ENCODE measurements at places on chromosomes 2 and 18.
A peak's percentile ranks its signal among the peaks of the same experiment; 100 is the strongest.

GRCh38 chr2:222136106-222136630, 162.6 kb downstream of the PAX3 start:
- no peak for DNase-seq

DNA sequence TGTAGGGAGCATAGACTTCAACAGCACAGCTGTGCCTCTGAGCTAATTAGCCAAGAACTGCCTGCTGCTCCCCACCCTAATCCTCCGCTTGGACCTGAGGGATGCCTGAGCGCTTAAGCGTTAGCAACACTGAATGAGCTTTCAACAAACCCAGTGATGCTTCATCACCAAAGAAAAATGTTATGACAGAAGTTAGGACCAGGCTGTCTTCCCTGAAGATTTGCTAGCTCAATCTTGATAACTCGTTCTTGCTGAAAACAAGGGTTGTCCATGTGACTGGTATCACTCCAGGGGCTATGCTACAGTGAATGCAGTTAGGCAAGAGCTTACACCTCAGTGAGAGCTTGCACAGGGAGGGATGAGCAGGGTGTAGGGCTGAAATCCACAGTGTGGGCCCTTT, 190.7 kb upstream of the SIX2 start:
- DNase-seq: no peak

GRCh38 chr2:3287896-3288295, 89.7 kb downstream of the EIPR1 start:
- DNase-seq: no peak

- no peak for DNase-seq
These were observed 72.0 kb downstream of the MRO start for GRCh38 chr18:50747849-50748242.

GRCh38 chr2:96167407-96168013, 22.3 kb upstream of the DUSP2 start:
- no peak for DNase-seq

DNA sequence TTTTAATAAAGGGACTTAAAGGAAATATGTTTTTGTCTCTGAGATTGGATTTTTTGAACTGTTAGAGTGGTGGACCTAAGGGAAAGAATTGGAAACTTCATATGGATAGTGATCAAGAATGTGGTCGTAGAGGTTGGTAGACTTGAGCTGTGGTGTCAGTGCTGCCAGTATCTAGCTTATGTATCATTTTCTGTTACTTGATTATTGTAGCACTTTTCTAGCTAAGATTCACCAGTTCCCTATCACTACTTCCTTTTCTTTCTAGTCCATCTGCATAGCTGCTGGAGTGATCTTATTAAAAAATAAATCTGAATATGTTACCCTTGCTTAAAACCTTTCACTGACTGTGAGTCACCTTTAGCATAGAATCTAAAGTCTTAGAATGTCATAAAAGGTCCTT, 6.0 kb downstream of the ACVR2A start:
- no peak for DNase-seq

GRCh38 chr2:85468096-85468703, 49.7 kb downstream of the SH2D6 start:
- DNase-seq: no peak

GRCh38 chr2:85276571-85277118, 51.1 kb downstream of the TGOLN2 start:
- DNase-seq: no peak

- DNase-seq: no peak
These were observed 326.2 kb downstream of the NYAP2 start for GRCh38 chr2:225725726-225726125.

DNA sequence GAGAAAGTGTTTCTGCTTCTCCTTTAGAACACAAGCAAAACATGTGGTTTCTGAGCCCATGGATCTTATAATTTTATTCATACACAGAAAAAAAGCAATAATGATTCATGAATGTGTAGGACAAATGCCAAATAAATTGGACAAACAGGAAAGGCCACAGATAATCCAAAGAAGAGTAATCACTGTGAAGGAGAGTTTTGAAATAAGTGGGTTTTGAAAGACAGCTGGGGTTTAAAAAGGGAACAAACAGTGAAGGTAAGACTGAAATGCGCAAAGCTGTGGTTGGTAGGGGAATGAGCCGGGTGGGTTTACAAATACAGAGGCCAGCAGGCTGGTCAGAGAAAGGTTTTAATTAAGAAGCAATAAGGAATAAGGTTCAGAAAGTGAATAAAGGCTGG, 50.0 kb upstream of the MBOAT2 start:
- no peak for DNase-seq

- no peak for DNase-seq
These were observed 21.4 kb upstream of the DRC1 start for GRCh38 chr2:26380281-26380680.

DNA sequence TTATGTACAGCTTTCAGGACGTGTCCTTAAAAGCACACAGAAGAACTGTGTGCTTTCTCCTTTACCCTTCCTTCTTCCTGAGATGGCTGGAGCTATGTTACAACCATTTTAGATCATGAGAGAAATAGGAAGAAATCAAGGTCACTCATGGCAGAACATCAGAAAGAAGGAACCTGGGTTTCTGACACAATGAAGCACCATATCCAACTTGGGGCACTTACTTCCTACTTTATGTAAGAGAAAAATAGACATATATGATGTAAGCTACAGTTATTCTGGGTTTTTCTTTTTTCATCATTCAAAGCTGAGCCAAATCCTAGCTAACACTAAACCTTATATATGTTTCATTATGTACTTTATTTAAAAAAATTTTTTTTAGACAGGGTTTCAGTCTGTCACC, 79.5 kb downstream of the FAM161A start:
- no peak for DNase-seq

- no peak for DNase-seq
These were observed 16.8 kb upstream of the MBOAT2 start for GRCh38 chr2:9020267-9020666.

DNA sequence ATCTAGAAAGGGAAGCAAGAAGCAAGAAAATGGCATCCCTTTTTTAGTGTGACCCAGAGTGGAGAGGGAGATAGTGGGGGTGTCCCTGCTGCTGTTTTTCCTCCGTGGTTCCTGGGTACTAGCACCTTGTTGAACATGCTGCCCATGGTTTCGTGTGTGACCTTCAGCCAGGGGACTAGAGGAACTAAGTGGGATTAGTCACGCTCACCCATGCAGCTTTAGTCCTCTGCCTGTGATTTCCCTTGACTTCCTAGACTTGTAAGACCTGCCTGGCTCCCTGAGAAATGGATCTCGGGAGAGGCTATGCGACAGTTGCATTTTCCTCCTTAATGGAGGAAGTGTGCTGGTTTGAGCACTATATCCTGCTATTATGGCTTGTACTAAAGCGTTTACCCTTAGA, 471.4 kb downstream of the DCDC2C start:
- no peak for DNase-seq

DNA sequence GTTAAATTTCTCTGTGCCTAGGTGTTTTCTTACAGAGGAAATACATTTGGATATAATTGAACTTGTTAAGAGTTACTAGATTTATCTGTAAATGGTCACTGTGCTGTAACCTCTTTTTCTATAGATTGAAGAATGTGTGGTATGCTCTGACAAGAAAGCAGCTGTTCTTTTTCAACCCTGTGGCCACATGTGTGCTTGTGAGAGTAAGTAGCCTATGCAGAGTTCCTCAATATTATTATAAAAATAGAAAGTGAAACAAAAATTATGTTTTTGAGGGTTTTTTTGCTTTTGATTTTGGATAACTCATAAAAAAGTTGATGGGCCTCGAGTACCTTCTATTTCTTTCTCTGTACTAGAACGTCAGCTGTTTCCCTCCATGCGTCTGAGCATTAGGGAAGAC, 112.4 kb downstream of the MIB1 start:
- DNase-seq: no peak

GRCh38 chr2:17058772-17059402, 393.3 kb upstream of the CYRIA start:
- no peak for DNase-seq

GRCh38 chr18:47970664-47971531, 40.4 kb upstream of the SMAD2 start:
- DNase-seq: no peak

GRCh38 chr2:10440736-10441135, 7.4 kb downstream of the ODC1 start:
- no peak for DNase-seq

DNA sequence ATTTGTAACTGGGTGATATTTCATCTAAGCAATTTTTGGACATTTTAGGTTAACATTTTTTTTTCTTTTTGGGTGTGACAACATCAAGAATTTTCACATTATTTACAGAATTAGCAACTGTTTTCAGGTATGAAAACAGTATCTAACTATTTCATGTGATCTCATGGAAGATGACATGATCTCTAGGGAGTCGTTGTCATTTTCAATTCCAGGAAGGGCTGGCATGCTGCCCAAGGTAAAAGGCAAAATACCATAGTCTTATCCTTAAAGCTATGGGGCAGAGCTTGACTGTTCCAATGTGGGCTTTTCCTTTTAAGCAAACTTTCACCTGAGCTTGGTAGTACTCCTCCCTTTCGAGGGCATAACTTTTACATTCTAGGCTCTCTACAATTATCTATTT, 443.7 kb downstream of the DSEL start:
- DNase-seq: no peak

- DNase-seq: no peak
These were observed 301.9 kb upstream of the MYT1L start for GRCh38 chr2:2633017-2633416.

- DNase-seq: peak; percentile 37
These were observed 864 bp downstream of the KLHL29 start for GRCh38 chr2:23385748-23386338.

- no peak for DNase-seq
These were observed 39.0 kb upstream of the LBH start for GRCh38 chr2:30192314-30192713.

DNA sequence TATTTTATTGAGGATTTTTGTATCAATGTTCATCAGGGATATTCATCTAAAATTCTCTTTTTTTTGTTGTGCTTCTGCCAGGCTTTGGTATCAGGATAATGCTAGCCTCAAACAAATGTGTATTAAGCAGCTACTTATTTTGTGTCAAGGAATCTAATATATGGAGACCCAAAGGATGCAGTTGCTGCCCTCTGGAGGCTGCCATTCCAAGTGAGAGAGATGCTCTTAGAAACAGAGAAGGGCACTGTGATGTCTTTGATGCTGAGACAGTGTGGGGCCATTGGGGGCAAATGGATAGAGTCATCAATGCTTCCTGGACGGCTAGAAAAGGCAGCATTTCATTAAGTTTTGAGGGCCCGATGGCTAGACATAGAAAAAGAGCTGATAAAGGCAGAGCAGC, 292.6 kb downstream of the SETBP1 start:
- DNase-seq: peak; percentile 19

GRCh38 chr18:7207366-7207915, 23.4 kb upstream of the LRRC30 start:
- DNase-seq: no peak

- DNase-seq: no peak
These were observed 18.4 kb upstream of the PIK3C3 start for GRCh38 chr18:41936471-41937134.

GRCh38 chr2:211901226-211901846, 637.3 kb downstream of the ERBB4 start:
- DNase-seq: no peak

DNA sequence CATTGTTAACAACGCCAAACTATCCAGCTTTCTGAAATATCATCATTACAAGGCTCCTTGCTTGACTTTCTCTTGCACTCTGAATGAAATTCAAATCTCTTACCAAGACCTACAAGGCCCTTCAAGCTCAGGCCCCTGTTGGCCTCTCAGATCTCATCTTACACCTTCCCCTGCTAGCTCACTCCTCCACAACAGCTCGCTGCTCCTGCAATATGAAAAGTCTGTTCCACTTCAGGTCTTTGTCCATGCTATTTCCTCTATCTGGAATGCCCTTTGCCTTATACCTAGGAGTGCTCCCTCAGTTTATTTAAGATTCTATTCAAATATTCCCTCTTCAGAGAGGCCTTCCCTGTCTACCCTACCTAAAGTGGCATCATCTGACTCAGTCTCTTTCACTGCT, 91.7 kb downstream of the SESTD1 start:
- DNase-seq: no peak

- no peak for DNase-seq
These were observed 436.4 kb upstream of the ST6GAL2 start for GRCh38 chr2:107322416-107322815.

DNA sequence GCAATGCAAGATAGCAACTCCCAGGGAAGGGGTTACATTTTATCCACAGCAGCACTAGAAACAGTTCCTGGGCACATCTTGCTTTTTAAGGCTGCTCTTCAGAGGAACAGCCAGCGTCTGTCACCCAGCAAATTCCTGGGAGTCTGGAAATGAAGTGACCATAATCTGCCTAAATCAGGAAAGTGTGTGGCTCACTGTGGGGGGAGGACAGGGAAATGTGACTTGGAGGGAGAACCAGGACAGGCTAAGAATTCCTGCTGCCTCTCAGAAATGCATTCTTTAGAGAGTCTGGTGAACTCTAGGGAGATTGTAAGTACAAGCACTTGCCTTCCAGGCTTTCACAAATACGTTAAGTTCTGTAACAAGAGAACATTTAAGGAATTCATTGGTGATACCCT, 364.3 kb upstream of the SPHKAP start:
- DNase-seq: no peak

- DNase-seq: no peak
These were observed 238.7 kb downstream of the TFCP2L1 start for GRCh38 chr2:121046335-121046734.

- no peak for DNase-seq
These were observed 120.5 kb downstream of the ZFP36L2 start for GRCh38 chr2:43105586-43106558.

GRCh38 chr2:173647681-173648311, 293.1 kb downstream of the CDCA7 start:
- no peak for DNase-seq

GRCh38 chr2:71596011-71596410, 142.7 kb downstream of the DYSF start:
- no peak for DNase-seq

DNA sequence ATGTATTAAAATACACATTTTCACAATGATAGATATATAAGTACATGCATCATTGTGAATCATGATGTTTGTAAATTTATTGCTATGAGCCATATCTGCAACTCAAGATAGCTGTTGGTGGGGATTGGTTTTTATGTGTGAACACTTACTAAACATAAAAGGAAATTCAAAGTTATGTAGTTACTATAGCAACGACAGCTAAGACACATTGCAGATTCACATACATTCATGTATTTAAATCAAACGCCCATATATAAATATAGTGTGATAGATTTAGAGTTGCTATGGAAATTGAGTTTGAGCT, 65.6 kb downstream of the MAPRE2 start:
- no peak for DNase-seq

DNA sequence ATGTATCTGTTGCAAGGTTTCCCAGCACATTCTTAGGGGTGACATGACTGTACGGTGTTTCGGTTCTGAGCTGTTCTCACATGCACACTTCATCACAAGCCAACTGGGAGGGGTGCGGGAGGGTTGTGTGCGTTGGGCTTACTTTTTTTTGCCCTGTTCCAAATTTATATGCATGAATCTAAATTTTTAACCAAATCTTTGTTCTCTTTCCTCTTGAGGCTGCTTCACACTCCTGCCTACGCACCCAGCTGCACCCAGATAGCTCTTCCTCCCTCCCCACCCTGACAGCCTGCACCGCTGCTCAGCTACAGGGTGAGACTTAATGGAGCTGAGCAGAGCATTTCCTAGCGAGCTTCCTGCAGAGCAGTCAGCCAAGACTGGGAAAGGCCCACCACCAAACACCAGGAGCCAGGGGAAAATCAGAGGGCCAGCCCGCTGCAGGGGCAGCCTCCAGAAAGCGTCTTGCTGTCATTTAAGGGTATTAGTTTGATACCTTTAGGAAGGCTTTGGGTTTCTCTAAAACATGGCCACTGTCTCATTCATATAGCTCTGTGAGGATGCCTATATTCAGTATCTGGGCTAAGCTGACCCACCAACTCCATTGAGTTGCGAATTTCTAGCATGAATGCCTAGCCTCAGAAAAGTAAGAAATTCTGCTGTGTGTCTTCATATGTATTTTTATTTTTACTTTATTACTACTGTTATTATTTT, 84.5 kb downstream of the POU3F3 start:
- DNase-seq: peak; percentile 35

Measured in stimulated activated CD4-positive, alpha-beta T cell treated with anti-CD3 and anti-CD28 coated beads, Interleukin-15, amount 100 ng/mL, for 24 hours (primary cell).